Urinary bladder (tissue), 4 donors: ENCODE measurements at places on chromosomes 11 and 22. TPM values are rescaled to one million over a fixed set of nuclear protein-coding genes. Genes with fewer than 3 reads are reported as not detected.
A peak's percentile ranks its signal among the peaks of the same experiment; 100 is the strongest.

The MYO7A gene
- total RNA-seq = 4.7 TPM

The OR2AG1 gene
- total RNA-seq = not detected

The STIM1 gene
- total RNA-seq = 41.8 TPM

The OR2AT4 gene
- total RNA-seq = 0.05 TPM

The NLRP14 gene
- 0.42 TPM for total RNA-seq

The LDLRAD3 gene
- 13.8 TPM for total RNA-seq

The OR6T1 gene
- total RNA-seq = not detected

The GPHA2 gene
- total RNA-seq = not detected

The FAM181B gene
- 3.3 TPM for total RNA-seq

- no peak for DNase-seq
Observed at GRCh38 chr11:26579683-26580082, 7.6 kb upstream of the MUC15 start.

DNA sequence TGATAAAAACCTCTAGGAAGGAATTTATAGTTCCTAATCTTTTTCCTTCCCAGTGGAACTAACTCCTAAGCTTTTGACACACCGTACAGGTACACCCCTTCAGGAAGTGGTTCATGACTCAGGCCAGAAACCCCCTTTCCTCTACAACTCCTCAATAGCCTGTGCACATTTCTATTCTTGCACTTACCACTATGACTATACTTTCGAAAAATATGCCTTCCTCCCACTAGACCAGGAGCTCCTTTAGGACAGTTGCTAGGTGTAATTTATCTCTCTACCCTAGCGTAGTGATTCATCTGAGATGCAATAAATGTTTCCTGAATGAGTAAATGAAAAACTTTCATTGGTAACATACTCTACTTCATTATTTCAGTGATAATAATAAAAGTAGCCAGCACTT, 14.5 kb downstream of the MAP6 start:
- no peak for DNase-seq

DNA sequence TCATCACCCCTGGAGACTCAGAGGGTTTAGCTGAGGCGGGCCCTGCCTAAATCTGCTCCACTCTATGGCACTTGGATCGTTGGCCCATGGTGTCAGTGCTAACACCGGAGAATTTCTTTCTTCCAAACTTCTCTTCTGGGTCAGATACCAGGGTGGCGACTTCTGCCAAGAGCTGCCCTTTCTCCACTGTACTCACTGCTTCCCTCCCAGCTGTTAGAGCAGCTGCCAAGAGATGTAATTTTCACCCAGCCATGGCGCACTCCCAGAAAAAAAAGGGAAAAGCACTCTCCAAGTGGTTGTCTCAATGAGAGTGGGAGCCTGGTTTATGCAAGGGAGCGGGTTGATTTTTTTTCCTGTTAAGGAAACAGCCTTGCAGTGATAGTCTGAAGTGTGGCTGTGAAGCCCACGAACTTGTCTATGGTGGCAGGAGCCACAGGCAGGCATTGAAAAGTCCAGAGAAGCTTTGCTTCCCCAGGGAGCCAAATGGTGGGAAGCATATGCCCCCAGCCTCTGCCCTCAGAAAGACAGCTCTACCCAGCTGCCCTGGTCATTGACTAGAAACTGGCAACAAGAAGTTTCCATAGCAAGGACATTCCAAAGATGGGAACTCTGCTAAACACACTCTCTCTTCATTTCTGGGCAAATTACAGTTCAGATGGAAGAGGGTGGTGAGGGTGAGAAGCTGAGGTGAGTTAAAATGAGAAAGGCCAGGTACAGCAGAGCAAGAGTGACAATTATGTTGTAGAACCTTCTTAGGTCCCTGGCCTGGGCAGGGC, 10.7 kb downstream of the PCSK7 start:
- DNase-seq = no peak

DNA sequence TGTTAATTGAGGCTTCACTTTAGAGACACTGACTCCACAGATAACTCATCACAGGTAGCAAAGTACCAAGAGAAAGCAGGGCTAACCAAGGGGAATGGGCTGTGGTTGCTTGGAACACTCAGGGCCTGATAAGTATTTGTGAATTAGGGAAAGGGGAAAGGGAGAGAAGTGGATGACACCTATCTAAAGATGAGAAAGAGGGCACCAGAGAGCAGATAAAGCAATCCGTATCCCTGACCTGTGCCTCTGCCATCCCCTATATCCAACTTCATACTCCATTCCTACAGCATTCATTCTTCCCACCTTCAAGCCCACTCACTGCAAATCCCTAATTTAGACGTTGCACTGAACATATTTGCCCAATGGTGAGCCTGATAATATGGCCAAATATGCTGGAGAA, 43.0 kb upstream of the API5 start:
- no peak for DNase-seq

GRCh38 chr22:30565341-30565740, 9.1 kb downstream of the GAL3ST1 start:
- no peak for DNase-seq

- DNase-seq = no peak
Observed at GRCh38 chr11:111557425-111558111, 17.0 kb downstream of the LAYN start.

- no peak for DNase-seq
Observed at GRCh38 chr11:19173004-19173689, 28.6 kb downstream of the CSRP3 start.

- no peak for DNase-seq
Observed at GRCh38 chr11:313787-314553, at the start of gene IFITM1. Gene IFITM1, plus strand, starts transcription at chr11:314040. Its CDS starts 131 bp downstream, at chr11:314171.

- no peak for DNase-seq
Observed at GRCh38 chr11:69446108-69446507, 35.4 kb upstream of the LINC01488 start.

DNA sequence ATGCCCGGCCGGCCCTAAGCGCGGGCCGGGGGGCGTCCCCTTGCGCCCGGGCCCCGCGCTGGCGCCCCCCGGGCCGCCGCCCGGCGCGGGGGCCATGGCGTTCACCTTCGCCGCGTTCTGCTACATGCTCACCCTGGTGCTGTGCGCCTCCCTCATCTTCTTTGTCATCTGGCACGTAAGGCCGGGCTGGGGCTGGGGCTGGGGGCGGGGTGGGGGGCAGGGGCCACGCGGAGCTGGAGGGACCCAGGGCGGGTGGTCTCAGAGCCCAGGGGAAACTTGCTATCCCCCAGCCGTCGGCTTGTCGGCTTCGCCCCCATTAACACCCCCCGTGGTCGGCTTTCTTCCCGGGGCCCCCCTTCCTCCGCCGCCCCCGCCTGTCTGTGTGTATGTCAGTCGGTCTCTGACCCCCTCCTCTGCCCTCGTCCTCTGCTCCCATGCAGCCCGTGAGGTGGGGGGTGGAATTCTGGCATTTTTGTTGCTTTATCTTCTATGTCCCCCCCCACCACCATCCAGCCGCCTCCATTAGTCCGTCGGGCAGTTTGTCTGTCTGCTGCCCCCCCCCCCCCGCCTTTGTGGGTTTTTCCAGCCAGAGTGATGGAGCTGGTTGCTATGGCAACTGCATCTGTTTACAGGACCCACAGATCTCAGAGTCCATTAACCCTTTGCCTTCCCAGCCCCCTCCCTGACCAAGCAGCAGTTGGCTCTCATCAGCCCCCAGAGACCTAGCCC, 552 bp downstream of the CNIH2 start:
- DNase-seq = no peak

DNA sequence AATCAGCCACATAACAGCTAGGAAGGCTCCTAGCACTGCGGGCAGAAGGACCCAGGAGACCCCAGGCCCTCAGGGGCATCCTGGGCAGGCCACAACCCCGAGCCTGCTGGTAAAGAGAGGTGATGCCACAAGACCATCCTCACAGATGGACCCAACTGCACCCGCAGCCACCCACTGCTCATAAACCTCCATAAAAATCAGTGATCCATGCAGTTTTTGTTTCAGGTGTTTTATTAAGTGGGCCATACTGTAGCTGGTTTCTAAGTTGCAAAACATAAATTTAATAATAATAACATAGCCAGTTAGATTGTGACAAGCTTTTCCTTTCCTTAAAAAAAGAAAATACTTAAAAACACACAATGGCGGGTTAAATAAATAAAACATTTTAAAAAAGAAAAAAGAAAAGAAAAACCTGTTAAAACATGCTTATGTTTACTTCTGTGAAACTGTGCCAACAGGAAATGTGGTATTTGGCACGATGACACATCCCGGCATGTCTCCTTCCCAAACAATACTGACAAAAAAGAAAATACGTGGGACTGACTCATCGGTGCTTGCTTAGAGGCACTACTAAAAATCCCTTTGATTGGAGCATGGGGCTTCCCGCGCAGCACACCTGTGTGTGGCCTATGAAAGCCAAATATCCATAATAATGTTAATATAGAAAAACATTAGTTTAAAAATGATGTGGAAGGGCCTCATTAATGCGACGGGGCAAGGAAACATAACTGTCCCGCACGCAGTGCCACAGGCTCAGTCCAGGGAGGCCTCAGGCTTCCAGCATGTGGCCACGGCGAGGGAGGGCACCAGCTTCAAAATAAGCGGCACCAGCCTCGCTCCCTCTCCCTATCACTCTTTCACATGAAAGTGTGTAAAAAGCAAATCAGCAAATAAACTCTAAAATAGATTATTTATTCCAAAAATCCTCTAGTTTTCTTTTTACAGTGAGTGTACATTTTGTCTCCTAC, 47.5 kb upstream of the SCUBE2 start:
- DNase-seq = peak; percentile 70

- no peak for DNase-seq
Observed at GRCh38 chr11:199782-200181, 6.9 kb downstream of the SCGB1C1 start.

DNA sequence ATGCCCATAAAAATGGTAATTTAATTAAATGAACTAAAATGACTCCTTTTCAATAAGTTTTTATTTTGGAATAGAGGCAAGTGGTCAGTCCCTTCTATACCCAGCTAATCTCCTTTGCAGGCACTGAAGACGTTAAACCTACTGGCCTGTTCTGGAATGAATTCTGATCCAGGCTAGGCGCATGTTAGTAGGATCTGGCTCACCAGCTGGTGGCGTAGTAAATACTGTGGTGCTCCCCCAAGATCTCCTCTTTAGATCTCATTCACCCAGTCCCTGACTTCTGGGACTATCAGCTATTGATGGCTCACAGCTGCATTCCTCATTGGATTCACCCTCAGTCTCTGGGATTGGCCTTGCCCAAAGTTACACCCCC, 173.7 kb upstream of the DDI1 start:
- no peak for DNase-seq

DNA sequence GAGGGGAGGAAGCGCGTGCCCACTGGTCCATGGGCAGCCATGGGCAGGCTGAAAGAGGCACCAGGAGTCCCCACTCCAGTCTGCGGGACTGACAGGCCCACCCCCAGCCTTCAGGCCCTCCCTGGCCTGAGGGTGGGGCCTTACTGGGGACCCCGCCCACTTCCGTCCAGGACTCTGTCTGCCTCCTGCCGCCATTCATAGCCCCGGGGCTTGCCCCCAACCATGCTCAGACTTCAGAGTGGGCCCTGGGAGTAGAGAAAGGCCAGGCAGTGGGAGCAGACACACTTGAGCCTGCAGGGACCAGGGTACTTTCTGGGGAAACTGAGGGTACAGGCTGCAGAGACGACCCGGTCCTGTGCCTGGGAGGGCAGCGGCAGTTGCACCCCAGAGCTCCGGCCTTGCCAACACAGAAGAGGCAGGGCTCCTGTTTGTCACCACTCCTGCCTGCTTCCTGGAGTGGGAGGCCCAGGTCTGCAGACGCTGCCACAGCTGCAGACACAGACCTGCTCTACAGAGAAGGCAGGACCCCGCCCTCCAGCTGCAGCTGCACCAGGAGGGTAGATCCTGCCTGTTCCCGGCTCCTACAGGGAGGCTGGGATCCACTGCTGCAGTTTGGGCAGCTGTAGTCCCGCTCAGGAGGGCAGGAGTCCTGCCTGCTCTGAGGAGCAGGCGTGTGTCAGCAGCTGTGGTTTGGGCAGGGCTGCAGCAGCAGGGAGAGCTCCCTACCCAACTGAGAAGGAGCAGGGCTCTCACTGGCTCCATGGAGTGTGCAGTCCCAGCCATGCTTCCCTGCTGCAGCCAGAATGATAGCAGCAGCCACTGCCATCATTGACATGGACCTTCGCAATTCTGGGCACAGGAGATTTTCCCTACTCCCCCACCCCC, 387.9 kb upstream of the ANO3 start:
- DNase-seq = no peak

DNA sequence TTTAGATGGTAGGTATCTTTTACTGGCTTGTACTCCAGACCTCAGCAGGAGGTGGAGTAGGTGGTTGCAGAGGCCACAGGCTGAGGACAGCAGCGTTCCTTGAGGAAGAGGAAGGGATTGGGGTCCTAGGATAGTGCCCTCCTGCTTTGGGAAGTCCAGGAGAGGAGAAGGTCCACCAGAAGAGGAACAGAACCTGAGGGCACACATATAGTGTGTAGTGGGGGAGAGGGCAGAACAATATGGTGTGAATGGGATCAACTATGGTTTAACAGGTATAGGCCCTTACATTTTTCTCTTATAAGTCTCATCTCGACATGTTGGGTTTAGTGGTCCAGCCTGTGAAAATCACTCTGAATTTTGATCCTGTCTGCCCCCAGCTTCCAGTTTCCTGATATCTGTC, 229.1 kb upstream of the ZBED5 start:
- no peak for DNase-seq

DNA sequence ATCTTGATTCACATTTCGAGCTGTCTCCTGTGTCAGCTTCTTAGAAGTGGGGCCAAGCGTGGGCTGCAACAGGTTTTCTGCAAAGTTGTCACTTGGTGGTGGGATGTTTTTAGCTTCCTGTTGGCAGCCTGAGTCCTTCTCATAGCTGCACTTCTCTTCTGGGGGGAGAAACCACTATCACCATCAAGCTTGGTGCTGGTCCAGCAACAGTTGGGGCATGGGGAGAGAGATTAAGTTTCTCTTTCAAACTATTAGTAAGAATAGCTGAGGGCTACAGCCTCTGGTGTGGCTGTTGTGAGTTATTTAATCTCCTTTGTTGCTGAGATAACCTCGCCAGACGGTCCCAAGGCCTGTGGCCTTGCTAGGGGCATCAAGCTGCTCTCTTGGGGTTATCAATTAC, 123.3 kb upstream of the CRYBB3 start:
- DNase-seq = no peak

GRCh38 chr22:23211622-23212021, 31.3 kb downstream of the BCR start:
- DNase-seq = no peak
